ENCODE measurements at places on chromosomes 7 and 10.
A peak's percentile ranks its signal among the peaks of the same experiment; 100 is the strongest.

DNA sequence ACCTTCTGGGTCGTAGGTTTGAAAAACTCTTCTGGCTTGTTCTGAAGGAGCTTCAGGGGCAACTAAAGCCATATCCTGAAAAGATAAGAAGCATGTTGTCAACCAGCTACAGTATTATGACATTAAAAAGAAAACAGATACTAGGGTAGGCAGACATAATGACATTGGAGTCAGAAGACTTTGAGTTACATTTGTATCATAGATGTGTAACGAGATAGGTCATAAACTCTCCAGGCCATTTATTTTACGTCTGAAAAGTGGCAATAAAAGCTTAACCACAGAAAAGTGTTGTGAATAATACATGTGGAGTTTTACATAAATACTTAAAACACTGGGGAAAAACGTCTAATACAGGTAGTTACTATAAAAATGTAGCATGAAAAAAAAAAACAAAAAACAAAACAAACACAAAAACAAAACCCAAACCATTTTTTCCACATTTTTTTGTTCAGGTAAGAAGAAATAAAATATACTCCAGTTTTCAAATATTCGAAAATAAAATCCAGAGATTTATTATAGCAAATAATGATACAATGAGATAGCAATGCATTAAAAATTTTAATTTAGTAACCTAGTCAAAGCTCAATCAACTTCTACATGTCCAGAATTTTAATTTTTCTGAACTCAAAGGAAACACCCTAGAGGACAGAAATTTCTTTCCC, 64.1 kb downstream of the MINDY3 start:
- DNase-seq = peak; percentile 10

DNA sequence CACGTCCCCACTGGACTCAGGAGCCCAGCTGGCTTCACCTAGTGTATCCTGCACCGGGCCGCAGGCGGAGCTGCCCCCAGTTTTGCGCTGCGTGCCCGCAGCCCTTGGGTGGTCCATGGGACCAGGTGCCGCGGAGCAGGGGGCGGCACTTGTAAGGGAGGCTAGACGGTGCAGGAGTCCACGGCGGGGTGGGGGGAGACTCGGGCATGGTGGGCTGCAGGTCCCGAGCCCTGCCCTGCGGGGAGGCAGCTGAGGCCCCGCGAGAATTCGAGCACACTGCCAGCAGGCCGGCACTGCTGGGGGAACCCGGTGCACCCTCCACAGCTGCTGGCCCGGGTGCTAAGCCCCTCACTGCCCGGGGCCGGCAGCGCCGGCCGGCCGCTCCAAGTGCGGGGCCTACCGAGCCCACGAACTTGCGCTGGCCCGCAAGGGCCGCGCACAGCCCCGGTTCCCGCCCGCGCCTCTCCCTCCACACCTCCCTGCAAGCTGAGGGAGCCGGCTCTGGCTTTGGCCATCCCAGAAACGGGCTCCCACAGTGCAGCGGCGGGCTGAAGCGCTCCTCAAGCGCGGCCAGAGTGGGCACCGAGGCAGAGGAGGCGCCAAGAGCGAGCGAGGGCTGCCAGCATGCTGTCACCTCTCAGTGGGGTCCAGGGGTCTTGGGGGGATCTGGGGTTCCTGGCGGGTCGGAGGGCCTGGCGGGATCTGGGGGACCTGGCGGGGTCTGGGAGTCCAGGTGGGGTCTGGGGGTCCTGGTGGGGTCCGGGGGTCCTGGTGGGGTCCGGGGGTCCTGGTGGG, 81.4 kb downstream of the VIPR2 start:
- DNase-seq = no peak

GRCh38 chr7:148442933-148443332, 147.6 kb upstream of the C7orf33 start:
- DNase-seq = no peak

- DNase-seq = no peak
Observed at GRCh38 chr10:43151371-43151770, 13.1 kb downstream of the CSGALNACT2 start.

- DNase-seq = no peak
Observed at GRCh38 chr7:96322847-96323461, 1.1 kb upstream of the SLC25A13 start.

DNA sequence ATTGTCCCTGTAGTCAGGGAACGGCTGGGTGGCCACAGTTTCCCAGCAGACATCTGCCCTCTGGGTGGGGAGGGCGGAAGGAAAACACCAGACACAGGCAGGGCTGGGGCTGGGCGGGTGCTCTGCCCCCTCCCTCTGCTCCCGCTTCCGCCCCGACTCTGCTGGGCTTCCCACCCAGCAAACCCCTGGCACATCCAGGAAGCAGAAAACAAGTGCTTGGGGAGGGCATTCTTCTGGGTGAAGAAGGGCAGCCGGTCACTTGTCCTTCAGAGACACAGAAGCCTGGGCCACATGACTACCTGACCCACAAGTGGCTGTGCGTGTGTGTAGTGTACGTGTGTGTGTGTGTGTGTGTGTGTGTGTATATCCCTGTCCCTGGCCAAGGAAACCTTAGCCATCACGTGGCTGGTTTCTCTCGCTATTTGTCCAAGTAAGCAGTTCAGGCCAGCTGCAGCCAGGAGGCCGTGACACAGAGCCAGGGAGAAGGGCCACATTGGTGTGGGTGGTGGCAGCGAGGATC, 77.9 kb downstream of the ZMIZ1 start:
- peak; percentile 67 for DNase-seq

DNA sequence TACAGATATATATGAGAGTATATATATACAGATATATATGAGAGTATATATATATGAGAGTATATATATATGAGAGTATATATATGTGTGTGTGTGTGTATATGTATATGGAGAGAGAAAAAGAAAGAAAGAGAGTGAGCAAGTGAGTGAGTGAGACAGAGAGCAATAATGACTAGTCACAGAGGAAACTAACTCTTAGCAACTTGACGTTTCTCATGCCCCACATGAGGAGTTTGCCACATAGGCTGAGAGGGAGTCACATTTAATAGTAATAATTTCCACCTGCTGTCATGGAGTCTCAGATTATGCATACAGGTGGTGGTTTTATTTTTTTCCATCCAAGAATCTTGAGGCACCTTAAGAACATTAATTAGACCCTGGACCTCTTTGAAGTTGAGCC, 199.9 kb downstream of the GATA3 start:
- no peak for DNase-seq

DNA sequence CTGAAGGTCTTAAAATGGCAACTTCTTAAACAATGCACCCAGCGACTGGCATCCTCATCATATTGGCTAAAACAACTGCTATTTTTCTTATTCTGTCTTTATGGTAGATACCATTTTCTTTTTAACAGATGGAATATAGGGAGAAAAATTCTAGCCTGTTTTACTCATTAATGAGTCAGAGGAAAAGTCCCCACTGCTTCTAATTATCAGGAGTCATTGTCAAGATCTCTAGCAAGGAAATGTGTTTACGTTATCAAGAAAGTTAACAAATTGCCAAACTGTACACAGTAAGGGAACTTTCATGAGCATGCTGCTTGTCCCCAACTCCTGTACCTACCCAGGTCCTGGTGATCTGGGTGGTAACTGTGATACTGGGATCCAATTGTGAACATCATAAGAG, 117.7 kb upstream of the KIAA1217 start:
- no peak for DNase-seq

GRCh38 chr7:45703911-45704682, 129.9 kb downstream of the ADCY1 start:
- no peak for DNase-seq

DNA sequence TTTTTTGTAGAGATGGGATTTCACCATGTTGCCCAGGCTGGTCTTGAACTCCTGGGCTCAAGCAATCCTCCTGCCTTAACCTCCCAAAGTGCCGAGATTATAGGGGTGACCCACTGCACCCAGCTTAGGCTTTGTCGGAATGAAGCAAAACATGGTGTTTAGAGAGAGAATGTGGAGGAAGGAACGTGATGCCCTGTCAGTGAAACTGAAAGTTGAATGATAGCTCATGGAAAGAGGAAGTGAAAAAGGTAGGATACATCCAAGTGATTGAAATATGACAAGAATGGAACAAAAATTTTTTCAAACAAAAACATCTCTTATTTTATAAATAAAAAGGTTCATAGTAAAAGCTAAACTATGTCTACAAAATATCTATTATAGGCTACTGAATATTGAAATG, 5.9 kb downstream of the AKAP9 start:
- peak; percentile 42 for DNase-seq

DNA sequence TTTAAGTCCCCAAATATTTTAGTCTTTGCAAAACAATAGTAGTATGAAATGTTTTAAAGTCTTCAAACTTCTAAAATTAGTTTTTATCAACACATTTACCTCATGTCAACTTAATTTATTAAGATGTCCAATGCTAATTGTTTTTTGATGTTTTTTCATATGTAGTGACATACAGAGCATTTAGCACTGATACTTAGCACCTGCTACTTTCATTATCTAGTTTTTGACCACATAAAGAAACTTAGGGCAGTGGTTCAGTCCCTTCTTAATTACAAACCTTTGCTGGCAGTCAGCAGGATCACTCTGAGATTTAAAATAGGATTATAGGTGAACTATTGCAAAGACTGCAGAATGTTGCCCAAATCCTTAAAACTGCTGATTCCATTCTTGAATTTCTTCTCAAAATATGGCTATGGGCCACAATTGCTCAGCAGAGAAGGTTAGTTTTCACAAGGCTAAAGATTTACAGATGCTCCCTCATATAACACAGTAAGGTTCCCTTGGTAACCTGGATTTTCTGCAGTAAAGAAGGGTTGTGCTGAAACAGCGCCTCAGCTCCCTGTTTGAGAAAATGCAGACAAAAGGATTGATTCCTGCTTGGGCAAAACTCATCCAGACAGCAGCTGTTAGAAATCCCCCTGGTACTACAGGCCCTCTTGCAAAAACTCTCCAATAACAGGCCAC, 3.4 kb downstream of the GPR85 start:
- no peak for DNase-seq

DNA sequence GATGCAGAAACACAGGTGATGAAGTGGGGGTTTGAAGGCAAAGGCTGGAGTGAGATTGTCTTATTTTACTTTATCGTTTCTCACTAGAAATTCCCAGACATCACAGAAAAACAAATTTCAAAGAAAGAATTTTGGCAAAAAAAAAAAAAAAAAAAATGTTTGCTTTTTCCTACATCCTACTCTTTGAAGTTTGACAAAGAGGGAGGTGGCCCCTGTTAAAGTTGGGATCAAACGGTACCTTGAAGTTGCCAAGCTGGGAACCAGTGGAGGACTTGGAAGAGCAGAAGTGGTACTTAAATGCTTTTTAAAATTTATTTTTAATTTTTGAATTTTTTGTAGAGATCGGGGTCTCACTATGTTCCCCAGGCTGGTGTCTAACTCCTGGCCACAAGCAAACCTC, 63.9 kb upstream of the KIF5B start:
- no peak for DNase-seq

- no peak for DNase-seq
Observed at GRCh38 chr7:151490456-151491105, 29.1 kb downstream of the RHEB start.

DNA sequence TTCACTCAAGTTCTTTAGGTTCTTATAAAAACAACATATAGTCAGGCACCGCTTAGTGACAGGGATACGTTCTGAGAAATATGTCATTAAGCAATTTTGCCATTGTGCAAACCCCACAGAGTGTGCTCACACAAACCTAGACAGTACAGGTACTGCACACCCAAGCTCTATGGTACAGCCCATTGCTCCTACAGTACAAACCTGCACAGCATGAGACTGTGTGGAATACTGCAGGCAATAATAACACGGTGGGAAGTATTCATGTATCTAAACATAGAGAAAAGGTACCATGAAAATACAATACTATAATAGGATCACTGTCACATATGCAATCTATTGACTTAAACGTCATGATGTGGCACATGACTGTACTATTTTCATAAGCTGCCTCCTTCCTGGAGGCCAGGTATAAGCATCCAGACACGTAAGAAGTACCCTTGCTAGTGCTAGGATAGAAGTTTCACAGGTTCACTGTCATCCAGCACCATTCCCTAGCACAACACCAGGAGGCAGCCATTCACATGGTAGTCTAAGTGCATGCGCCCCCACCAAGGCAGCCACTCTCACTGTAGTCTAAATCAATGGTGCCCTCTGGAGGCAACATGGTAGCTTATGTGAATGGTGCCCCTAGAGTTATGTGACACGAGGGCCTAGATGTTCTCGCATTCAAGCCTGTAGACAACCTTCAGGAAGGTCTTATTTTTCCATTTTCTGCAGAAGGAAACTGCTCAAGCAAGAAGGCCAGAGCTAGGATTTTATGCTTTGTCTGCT, 98.5 kb downstream of the ARHGAP22 start:
- DNase-seq = peak; percentile 94

DNA sequence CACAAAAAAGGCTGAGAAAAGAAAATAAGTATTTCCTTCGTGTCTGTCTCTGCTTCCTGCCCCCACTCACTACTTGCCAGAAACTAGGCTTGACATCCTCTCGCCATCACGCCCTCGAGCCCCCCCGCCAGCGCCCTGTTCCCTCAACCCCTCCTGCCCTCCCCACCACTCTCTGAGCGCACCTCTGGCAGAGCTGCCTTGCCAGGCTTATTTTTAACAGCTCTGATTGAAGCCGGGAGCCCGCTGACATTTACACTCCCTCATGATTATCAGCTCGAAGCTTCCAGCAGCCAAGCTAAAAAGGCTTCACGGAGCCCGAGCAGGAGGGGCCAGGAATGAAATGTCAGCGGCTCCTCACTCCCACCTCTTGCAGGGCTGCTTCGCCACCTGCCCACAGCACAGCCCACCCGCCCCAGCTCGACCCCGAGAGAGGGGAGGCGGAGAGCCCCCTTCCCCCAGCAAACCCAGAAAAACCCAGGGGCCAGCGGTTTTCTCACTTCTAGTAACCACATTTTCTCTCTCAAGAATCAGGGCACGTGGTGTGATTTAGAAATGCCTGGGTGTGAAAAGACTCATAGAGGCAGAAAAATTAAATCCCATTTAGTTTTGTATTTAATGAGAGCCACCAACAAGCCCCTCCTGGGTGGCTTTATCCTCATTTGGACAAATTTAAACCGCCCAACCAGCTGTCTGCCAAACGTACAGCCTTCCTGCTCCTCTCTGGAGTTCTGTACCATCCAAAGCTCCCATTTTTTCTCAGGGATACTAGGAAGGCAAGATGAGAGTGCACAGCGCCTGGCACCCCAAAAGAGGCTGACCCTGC, 89.3 kb downstream of the SLIT1 start:
- no peak for DNase-seq

DNA sequence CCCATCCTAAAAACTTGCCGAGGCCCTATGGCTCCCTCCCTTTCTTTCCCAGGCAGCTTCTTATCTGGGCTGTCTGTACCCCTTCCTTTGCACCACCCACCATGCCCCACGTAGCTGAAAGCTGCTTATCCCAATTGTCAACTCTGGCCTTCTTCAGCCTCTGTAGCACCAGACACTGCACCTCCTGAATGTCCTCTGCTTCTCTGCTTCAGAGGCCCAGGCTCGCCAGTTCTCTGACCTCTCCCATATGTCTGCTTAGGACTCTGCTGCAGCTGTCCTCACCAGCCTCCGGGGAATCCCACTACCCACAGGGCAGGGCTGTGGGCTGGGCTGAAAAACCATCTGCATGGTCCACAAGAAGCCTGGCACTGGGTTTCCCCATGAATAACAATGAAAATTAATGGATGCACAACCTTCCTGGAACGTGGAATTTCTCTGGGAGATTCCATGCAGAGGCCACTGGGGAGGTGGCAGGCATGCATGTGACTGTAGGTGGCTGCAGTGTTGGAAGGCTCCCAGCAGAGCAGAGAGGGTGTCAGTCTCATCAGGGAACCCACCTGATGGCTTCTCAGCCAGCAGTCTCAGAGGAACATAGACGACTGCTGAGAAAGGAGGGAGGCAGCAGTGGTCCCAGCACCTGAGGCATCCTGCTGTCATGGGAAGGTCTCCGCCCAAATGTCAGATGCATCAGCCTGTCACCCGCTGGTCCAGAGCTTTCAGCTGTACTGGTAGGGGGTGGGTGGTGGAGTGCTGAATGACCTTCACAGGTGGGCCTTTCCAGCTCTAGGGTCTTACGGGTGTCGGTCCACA, 16.8 kb upstream of the SH2D4B start:
- DNase-seq = no peak
